ENCODE measurements at places on chromosomes 16 and 17. TPM values are rescaled to one million over a fixed set of nuclear protein-coding genes. Genes with fewer than 3 reads are reported as not detected.

IL17C gene
- 0.36 TPM for total RNA-seq

TBC1D3H gene
- not detected for total RNA-seq

GPR139 gene
- total RNA-seq: not detected

USP6 gene
- total RNA-seq: 0.86 TPM

TBC1D3I gene
- 0.11 TPM for total RNA-seq

CD19 gene
- not detected for total RNA-seq

ARL5C gene
- total RNA-seq: not detected

PRR15L gene
- not detected for total RNA-seq

ZNF205 gene
- 13.2 TPM for total RNA-seq

CCDC200 gene
- total RNA-seq: not detected

CDH8 gene
- 13.2 TPM for total RNA-seq

WNT9B gene
- 0.84 TPM for total RNA-seq

PLA2G10 gene
- total RNA-seq: not detected

QRICH2 gene
- 3.8 TPM for total RNA-seq

CALB2 gene
- 4.2 TPM for total RNA-seq

KRT31 gene
- not detected for total RNA-seq

ALDH3A1 gene
- total RNA-seq: not detected

RECQL5 gene
- 24.6 TPM for total RNA-seq

Measured in astrocyte (in vitro differentiated cells and primary cell).